Stimulated activated CD8-positive, alpha-beta memory T cell treated with anti-CD3 and anti-CD28 coated beads, Interleukin-15, amount 100 ng/mL, for 1 hour (primary cell): ENCODE measurements at places on chromosomes 12 and 14.

GRCh38 chr14:77239412-77239811, 31.6 kb downstream of the NGB start:
- DNase-seq = no peak

DNA sequence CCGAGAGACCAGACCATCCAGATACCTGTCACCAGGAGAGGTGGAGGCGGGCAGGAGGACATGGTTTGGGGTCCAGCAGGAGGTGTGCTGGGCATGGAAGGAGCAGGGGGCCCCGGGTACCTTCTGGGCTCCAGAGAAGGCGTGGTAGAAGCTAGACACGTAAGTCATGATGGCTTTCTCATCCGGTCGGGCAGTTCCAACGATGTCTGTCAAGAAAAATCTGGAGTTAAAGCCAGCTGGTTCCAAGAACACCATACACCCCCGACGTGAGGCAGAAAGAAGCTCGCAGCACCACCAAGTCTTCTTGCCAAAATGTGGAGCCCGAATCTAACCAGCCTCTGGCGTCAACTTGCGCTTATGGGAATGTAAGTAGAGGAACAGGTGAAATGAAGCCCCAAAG, 76.7 kb downstream of the ACTN1 start:
- no peak for DNase-seq

GRCh38 chr12:18658829-18659228, 79.0 kb downstream of the PLCZ1 start:
- DNase-seq = no peak

- no peak for DNase-seq
Observed at GRCh38 chr12:65156366-65156841, 13.0 kb upstream of the LEMD3 start.

DNA sequence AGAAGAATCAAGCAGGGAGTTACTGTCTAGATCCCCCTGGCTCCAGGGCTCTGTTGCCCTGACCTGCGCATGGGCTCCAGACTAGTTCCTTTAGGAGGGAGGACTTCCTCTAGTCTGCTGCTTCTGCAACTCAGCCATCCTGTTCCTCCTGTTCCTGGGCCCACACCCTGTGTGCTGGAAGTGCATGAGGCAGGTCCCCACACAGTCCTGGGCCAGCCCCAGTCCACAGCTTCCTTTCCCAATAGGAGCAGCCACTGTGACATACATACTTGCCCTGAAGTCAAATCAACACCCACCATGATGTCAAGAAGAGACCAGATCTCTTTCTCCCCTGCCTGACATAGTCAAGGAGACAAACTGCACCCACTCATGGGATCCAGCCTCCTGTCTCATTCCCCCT, 1.3 kb downstream of the SDR9C7 start:
- DNase-seq = no peak

DNA sequence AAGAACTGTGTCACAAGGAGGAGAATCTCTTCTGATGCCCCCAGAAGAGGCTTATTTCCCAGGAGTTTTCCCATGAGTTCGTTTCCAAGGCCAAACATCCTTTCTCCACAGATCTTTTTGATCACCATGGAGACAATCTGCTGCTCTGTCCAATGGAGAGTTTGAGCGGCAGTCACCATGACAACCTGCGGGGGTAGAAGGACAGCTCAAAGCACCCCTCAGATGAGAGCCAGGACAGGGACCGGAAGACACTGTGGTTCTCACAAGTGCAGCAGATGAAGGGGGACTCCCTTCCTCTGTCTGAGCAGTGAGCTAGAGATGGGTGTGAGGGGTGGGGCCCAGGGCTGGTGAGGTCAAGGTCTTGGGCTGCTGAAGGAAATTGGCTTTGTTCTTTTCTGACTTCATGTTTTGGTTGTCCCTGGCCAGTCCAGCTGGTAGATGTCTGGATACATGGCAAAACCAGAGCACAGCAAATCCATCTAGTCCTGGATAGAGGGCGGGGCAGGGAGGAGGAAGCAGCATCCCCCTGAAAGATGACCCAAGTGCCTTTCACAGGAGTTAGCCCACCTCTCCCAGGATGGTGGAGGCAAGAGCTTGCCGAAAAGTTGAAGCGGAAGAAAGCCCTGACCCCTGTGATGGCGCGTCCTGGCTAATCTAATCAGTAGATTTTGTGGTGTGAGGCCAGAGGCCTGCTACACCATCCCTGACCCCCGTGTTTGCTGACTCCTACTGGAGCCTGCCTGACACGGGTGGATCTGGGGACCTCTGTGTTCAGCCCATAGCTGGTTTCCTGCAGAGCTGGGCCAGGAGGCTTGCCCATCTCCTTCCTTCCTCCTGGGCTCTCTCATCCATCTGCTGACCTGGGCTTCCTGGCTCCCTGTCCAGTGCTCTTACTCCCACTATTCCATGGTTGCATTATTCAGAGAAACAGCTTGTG, 24.4 kb downstream of the DHRS2 start:
- DNase-seq = no peak

DNA sequence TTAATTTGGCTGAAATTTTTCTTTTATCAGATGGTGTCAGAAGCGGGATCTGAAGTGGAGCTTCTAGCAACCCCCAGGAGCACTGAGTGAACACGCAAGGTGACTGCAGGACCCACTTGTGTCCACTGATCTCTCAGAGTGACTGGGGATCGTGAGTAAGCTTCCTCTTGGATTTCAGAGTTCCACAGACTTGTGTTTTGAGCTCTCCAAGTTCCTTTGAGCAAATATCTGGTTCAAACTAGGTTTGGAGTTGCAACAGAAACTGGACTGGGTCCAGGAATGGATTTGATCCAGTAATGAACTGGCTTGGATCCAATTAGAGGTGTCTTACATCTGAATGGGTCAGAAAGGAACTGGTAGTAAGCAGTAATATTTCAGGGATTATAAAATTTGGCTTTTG, 24.7 kb upstream of the B4GALNT1 start:
- no peak for DNase-seq

DNA sequence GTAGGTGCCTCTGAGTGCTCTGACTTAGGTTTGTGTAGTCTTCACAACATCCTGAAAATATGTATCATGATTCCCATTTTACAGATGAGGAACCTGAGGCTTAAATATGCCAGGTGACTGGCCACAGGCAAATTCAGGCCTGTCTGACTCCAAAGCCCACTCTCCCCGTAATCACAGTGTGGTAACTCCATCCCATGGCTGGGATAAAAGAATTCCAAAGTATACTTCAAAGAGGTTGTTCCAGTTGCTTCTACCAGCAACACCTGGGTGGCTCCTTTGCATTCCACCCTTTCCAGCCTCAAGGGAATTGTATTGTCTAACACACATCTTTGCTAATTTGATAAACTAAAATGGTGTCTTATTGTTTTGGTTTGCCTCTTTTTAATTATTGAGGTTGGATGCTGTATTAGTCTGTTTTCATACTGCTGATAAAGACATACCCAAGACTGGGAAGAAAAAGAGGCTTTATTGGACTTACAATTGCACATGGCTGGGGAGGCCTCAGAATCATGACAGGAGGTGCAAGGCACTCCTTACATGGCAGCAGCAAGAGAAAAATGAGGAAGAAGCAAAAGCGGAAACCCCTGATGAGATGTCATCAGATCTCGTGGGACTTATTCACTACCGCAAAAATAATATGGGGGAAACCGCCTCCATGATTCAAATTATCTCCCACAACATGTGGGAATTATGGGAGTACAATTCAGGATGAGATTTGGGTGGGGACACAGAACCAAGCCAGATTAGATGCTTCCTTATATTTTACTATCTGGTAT, 9.9 kb upstream of the CHST11 start:
- DNase-seq = no peak

DNA sequence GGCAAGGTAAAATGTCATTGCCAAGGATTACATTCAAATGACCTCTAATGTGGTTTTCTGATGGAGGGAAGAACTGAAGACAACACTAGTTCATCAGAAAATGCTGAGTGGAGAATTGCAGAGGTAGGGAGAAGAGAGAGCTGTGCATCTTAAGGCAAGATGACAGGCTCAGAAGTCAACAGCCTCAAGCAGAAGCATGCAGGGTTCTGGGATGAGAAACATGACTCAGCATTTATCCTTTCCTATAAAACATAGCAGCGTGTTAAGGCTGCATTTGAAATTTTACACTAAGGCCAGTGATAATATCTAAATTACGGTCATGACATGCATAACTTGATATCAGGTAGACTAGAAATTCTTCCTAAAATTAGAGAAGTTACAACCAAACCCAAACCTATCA, 53.7 kb upstream of the DYRK2 start:
- no peak for DNase-seq
